NCI-H1105 (cell line): ENCODE measurements at places on chromosomes 3 and 15.

GRCh38 chr15:40815042-40815698 is 7.9 kb upstream of the DNAJC17 start:
- DNase-seq: no peak

- DNase-seq: no peak
These were observed 36.0 kb upstream of the COLQ start for GRCh38 chr3:15557511-15557946.

GRCh38 chr3:110576960-110577359 is 494.7 kb upstream of the NECTIN3 start:
- no peak for DNase-seq

GRCh38 chr3:143255739-143256138 is 136.2 kb downstream of the CHST2 start:
- no peak for DNase-seq

DNA sequence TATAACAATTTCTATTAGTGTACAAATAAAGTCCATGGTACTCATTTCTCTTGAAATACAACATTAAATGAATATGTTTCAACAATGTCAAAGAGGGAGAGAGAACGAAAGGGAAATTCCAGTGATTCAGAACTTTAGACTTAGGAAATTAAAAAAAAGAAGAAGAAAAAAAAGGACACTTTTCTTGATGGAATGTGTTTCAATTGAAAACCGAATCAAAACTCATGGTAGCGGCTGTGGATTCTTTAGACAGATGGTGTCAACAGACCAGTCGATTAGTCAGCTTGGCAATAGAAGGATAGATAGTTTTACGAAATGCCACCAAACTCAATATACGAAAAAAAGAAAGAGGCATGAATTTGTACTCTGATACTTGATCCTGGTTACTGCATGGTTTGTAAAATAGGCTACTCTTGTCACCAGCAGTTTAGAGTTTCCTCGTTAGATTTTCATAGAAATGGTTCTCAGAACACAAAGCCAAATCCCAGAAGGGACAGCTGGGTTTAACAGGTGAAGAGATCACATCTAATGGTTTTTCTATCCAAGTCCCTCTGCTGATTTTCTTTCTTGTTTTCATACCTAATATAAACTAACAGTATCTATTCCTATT is 793.5 kb downstream of the ROBO1 start:
- no peak for DNase-seq

DNA sequence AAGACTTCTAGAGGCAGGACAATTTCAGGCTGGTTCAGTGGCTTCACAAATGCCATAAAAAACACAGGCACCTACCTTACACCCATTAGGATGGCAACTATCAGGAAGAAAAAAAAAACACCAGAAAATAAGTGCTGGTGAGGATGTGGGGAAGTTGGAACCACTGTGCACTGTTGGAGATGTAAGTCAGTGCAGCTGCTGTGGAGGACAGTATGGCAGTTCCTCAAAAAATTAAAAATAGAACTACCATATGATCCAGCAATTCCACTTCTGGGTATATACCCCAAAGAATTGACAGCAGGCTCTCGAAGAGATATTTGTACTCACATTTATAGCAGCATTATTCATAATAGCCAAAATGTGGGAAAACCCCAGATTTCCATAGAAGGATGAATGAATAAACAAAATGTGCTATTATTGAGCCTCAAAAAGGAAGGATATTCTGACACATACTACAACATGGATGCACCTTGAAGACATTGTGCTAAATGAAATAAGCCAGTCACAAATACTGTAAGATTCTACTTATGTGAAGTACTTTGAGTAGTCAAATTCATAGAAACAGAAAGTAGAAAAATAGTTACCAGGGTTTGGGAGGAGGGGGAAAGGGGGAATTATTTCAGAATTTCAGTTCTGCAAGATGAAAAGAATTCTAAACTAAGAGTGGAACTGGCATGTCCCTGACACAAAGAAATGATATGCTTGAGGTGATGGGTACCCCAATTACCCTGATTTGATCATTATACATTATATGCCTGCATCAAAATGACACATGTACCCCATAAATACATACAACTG is 40.9 kb downstream of the NR1D2 start:
- no peak for DNase-seq

- DNase-seq: no peak
These were observed 67.5 kb upstream of the SMAD6 start for GRCh38 chr15:66634540-66634939.

DNA sequence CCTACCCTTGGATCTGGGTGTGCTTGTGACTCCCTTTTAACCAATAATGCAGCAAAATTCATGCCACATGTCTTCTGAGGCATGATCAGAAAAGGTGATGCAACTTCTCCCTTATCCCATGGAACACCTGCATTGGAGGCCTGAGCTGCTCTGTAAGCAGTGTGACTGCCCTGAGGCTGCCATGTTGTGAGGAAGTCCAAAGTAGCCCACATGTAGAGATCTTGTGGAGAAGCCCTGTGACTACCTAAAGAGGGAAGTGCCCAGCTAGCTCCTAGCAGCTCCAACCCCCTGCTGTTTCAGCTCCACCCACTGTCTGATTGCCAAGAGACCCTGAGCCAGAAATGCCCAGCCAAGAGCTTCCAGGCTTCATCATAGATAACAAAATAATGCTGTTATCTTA is 6.4 kb upstream of the NR1D2 start:
- no peak for DNase-seq

DNA sequence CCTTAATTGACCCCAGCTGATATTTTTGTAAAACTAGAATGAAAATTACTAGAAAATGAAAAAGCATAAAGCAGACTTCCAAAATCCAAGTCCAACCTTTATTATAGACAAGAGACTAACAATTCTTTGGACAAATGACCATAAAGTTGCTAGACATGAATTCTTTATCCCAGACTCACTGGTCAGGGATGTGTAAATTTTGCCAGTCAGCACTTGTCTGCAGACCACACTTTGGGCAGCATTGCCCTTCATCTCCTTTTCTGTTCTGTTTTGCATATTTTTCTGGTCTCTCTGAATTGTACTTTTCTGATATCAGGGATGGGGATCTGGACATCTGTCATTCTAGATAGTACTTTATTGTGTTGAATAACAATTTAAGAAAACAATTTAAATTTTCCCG is 10.1 kb upstream of the RBMS3 start:
- DNase-seq: no peak

GRCh38 chr15:67097930-67098740 is 32.7 kb downstream of the SMAD3 start:
- no peak for DNase-seq

DNA sequence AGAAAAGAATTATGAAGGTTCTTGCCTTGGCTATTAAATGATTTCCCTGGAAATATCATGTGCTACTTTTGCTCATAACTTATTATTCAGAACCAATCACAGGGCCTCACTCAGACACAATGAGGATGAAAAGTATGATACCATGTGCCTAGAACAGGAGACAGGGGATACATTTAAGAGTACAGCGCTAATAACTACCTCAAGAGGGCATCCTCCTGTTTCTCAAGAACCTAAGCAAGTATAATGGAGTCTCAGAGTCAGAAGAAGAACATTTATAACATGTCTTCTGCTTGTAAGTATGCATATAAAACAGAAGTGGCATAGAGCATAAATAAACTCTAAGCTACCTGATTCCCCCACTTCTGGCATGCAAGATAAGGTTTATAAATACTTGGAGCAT is 125.4 kb upstream of the MME start:
- DNase-seq: no peak

- no peak for DNase-seq
These were observed 15.6 kb downstream of the EOGT start for GRCh38 chr3:68997887-68998286.

DNA sequence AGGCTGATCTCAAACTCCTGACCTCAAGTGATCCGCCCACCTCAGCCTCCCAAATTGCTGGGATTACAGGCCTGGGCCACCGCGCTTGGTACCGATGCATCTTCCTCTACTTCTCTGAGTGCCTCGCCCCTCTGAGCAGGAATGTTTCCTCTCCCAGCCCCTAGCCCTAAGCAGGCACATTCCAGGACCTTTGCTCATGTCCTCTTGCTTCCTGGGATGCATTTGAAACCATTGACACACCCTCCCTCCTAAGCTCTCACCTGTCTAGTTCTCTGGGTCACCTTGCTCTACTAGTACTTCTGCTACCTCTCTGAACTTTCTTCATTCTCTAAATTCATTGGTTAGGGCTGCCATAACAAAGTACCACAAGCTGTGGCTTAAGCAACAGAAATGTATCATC is 17.9 kb upstream of the UACA start:
- DNase-seq: no peak

DNA sequence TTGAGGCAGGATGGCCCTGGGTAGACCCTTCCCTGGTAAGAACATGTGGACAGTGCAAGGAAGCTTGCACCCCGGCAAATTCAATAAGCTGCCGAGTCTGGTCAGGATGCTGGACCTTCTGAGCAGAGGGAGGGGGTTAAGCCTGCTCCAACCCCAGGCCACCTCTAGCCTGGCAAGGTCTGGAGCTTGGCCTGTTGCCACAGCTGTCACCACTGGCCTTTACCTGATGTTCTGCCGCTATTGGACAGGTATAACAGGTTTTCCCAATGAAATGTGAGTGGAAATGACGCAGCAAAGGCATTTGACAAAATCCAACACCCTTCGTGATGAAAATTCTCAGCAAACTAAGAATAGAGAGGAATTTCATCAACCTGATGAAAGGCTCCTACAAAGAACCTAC is 699 bp upstream of the MESP1 start:
- DNase-seq: no peak

- DNase-seq: no peak
These were observed 24.1 kb upstream of the STT3B start for GRCh38 chr3:31508452-31509146.

DNA sequence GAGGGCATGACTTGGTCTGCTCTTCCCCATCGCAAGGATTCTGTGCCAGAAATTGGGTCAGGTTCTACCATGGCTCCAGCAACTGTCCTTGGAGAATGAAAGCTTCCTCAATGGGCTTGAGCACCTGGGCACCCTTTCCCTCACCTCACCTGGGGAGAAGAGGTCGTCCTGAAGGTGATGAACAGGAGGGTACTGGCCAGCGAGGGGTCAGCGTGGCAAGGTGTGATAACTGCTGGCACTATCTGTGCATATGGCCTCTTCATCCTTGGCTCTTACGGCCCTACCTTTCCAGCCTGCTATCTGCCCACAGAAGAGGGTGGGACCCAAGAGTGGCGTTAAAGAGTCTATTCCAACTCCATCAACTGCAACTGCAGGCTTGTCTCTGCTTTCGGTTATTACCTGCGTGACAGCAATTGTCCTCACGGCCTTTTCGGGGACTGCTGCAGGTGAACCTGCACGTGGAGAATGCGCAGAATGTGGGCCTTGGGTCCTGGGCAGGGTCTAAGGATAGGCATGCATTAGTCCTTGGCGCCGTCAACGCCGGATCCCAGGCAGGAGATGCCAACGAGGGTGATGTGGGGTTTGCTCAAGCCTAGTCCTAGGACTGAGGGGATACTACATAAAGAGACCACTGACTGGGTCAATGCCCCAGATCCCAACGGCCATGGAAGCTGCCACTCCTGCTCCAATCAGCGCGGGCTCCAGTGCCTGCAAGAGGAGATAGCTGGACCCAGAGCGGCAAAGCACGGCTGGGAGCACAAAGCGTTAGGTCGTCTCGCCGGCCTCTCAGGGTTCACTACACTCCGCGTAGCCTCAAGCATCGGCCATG is 625 bp upstream of the RBM15B start:
- DNase-seq: no peak

- no peak for DNase-seq
These were observed 18.6 kb downstream of the SOX2 start for GRCh38 chr3:181730316-181730715.

- DNase-seq: no peak
These were observed 35.7 kb downstream of the FLNB start for GRCh38 chr3:58043933-58044332.

DNA sequence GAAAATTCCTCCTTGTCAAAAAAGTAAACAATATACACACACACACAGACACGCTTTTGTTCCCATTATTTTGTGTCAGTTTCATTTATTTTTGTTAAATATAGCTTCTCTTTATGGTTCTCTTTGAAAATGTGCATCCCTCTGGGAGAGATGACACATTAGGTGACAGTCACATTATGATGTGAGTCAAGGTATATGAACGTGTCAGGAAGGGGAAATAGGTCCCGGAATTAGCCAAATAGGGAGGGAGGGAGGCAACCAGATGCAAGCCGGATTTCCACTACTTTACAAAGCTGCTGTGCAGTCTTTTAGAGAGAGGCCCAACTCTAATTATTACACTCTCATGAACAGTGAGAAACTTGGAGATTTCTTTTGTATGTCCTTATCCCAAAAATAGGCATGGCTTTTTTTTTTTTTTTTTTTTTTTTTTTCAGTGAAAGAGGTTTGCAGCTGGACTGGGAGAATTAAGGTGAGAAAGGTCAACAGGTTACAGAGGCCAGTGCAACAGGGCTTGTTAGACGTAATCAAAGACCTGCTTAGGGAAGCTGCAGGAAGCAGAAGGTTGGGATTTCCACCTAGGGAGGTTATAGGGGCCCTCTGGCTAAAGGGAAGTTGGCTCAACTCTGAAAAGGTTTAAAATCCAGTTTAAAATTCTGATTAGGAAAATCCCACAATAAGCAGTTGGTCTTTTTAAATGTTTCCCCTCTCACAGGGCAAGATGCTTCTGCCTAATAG is 240.5 kb upstream of the UBE2E1 start:
- DNase-seq: no peak

DNA sequence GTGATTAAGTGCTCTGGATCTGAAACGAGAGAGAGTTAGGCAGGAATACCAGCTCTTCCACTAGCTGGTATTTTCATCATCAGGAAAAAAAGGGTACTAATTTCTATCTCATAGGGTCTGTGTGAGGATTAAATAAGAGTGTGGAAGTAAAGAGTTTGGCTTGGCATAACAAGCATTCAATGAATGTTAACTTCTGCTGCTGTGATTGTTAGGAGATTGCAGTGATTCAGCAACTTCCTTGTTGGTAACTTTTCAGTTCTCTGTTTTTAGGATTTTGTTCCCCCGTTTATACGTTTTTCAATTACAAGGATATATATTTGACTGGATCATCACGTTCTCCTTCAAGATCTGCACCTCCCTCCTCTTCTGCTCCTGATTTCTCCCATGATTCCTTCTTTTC is 65.9 kb upstream of the MYO5C start:
- no peak for DNase-seq

- DNase-seq: no peak
These were observed 39.5 kb upstream of the MGA start for GRCh38 chr15:41620536-41621199.

- no peak for DNase-seq
These were observed 112.3 kb downstream of the WDR76 start for GRCh38 chr15:43939070-43939469.

- no peak for DNase-seq
These were observed 392.7 kb downstream of the EFHB start for GRCh38 chr3:19541284-19541683.

- DNase-seq: no peak
These were observed 101.7 kb upstream of the TPM1 start for GRCh38 chr15:62940755-62941361.

DNA sequence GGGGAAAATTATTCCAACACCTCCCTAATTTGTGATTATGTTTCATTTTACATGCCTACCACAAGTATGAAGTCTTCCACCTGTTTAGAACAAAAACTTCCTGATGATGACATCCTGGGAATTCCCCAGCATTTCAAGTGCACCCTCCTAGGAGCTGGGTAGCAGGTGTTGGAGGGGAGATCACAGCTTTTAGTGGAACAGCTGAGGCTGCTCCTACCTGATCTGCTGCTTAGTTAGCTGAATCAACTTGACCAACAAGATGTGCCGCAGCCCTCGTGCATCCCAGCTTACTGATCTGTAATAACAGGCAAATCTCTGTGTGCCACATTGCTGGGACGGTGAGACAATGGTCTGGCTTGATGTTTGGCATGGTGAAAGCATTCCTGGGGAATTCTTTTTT is 29.7 kb downstream of the TRAK1 start:
- no peak for DNase-seq
